ENCODE measurements at places on chromosomes 13 and 19. TPM values are rescaled to one million over a fixed set of nuclear protein-coding genes. Genes with fewer than 3 reads are reported as not detected.
A peak's percentile ranks its signal among the peaks of the same experiment; 100 is the strongest.

The BRD4 gene
- total RNA-seq = 120 TPM

The NR2C2AP gene
- total RNA-seq = 15.8 TPM

- no peak overlapping the region for H3K27ac ChIP-seq
- peak; percentile 12 for DNase-seq
- peaks cover 5% of the 10 kb centered on the region for H3K4me1 ChIP-seq
- H3K36me3 ChIP-seq = no peaks in the 10 kb centered on the region
Observed at GRCh38 chr13:113946409-113947181, 27.3 kb downstream of the C13orf46 start.

GRCh38 chr19:18636183-18636968 is 452 bp upstream of the KLHL26 start:
- no peaks in the 10 kb centered on the region for H3K27me3 ChIP-seq
- peaks cover 9% of the 10 kb centered on the region for H3K4me1 ChIP-seq
- H3K4me3 ChIP-seq = peak overlapping the region; percentile 88
- no peaks in the 10 kb centered on the region for H3K36me3 ChIP-seq

DNA sequence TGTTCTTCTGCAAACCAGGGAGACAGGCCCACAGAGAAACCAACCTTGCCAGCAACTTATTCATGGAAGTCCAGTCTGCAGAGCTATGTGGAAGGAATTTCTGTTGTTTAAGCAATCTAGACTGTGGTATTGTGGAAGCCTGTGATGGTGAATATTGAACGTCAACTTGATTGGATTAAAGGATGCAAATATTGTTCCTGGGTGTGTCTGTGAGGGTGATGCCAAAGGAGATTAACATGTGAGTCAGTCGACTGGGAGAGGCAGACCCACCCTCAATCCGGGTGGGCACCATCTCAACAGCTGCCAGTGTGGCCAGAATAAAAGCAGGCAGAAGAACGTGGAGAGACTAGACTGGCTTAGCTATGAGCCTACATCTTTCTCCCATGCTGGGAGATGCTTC is 606.0 kb downstream of the EFNB2 start:
- H3K4me3 ChIP-seq = no peak overlapping the region
- DNase-seq = no peak
- H3K36me3 ChIP-seq = no peaks in the 10 kb centered on the region

- peak; percentile 60 for DNase-seq
- peak overlapping the region; percentile 21 for H3K27ac ChIP-seq
- H3K36me3 ChIP-seq = no peaks in the 10 kb centered on the region
- no peaks in the 10 kb centered on the region for H3K4me1 ChIP-seq
- no peak overlapping the region for H3K4me3 ChIP-seq
Observed at GRCh38 chr13:53126841-53127245, 98.2 kb downstream of the OLFM4 start.

GRCh38 chr13:87120476-87120875 is 550.7 kb upstream of the SLITRK5 start:
- no peaks in the 10 kb centered on the region for H3K4me1 ChIP-seq
- no peak overlapping the region for H3K4me3 ChIP-seq
- DNase-seq = no peak
- H3K36me3 ChIP-seq = no peaks in the 10 kb centered on the region

DNA sequence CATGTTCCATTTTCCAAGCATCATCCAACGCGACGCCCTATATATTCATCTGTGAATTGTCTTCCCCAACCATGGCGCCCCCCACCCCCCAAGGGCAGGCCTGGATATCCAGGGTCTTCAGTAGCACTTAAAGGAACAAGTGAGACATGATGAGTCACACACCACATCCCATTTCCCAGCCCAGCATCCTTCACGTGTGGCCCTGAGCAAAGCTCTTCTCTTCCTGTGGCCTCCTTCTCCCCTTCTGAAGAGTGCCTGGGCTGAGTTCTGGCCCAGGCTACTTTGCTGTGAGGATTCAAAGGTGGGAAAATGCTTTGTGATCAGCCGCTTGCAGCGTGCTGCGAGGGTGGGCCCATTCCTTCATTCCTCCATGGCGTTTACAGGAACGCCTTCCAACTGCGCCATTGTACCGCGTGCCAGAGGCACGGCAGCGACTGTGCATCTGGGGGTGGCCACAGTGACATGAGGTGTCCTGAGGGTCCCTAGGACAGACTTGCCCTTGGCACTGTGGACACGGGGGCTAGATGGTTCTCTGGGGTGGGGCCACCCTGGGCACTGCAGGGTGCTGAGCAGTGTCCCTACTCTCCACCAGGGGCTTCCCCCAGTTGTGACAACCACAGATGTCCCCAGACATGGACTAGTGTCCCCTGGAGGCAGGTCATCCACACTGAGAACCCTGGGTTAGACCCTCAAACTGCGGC is 11.7 kb downstream of the PLIN4 start:
- H3K4me3 ChIP-seq = no peak overlapping the region
- H3K27ac ChIP-seq = peak overlapping the region; percentile 51
- H3K36me3 ChIP-seq = peaks cover 70% of the 10 kb centered on the region
- no peak for DNase-seq

DNA sequence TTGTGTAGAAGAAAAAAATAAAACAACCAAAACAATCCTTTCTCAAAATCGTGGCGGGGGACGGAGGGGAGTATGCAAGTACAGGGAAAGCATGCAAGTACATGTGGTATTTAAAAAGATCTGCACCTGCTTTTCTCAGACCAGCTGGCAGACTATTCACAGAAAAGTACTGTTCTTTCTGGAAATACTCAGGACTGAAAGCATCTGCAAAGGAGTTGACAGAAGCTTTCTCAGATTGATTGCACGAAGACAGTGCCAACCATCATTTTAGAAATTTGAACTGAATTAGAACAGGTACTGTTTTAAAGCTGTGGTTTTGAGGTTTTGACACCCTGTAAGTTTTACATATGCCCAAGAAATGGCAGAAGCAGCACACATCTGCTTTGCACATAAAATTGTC is 19.8 kb upstream of the PCDH8 start:
- H3K27ac ChIP-seq = no peak overlapping the region
- H3K27me3 ChIP-seq = no peaks in the 10 kb centered on the region
- no peaks in the 10 kb centered on the region for H3K4me1 ChIP-seq
- no peaks in the 10 kb centered on the region for H3K36me3 ChIP-seq
- no peak for DNase-seq

DNA sequence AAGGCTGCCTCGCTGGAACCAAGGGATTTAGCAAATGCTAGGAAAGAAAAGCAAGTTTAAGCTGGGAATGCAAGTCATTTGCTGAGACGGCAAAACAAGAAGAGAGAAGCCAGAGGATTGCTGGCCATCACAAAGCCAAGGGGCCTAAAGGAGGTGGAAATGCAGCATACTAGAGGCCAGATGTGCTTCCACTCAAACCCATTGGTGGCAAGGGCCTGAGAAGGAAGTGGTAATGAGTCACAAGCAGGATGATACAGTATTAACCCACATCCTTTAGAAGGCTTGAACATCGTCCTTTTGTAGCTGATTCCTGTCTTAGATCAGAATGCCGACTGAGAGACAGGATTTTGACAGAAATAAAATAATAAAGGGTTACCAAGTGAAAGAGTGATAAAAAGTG is 68.2 kb downstream of the ITGBL1 start:
- H3K4me3 ChIP-seq = no peak overlapping the region
- DNase-seq = no peak
